ELR (cell line): ENCODE measurements at places on chromosomes 1 and 21.

GRCh38 chr1:162578071-162578700, 16.7 kb downstream of the UAP1 start:
- no peak for DNase-seq

GRCh38 chr1:37094302-37094701, 60.0 kb upstream of the GRIK3 start:
- DNase-seq, result no peak

DNA sequence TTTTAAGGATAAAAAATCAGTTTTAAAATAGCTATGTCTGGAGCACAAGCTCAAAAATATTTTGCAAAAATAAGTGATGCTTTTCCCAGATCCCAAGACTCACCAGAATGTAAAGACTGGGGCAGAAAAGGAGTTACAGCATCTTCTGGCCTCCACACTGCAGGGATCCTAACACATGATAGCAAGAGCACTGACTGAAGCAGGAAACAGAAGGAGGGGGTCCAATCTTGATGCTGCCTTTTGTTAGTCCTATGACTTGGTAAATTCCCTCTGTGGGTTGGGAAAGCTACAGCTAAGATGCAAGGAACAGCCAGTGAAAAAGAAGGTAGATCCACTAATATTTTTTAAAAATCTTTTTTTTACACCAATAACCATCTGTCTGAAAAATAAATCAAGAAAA, 54.2 kb upstream of the TNR start:
- no peak for DNase-seq

DNA sequence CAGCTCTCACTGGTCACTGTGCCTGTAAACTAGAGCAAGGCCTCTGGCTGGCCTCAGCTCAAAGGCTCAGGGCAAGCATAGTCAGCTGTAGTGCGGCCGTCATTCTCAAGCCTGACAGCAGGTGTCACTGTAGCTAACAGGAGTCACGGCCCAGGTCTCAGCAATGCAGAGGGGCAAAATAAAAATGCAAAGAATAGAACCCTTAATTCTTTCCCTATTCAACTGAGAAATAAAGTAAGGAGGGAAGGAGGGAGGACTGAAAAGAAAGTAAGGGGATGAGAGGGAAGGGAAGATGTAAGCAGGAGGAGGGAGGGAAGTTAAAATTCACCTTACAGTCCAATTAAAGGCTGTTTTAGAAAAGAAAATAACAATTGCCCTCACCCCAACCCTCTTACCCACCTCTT, 106.1 kb downstream of the KIAA0319L start:
- peak; percentile 83 for DNase-seq

DNA sequence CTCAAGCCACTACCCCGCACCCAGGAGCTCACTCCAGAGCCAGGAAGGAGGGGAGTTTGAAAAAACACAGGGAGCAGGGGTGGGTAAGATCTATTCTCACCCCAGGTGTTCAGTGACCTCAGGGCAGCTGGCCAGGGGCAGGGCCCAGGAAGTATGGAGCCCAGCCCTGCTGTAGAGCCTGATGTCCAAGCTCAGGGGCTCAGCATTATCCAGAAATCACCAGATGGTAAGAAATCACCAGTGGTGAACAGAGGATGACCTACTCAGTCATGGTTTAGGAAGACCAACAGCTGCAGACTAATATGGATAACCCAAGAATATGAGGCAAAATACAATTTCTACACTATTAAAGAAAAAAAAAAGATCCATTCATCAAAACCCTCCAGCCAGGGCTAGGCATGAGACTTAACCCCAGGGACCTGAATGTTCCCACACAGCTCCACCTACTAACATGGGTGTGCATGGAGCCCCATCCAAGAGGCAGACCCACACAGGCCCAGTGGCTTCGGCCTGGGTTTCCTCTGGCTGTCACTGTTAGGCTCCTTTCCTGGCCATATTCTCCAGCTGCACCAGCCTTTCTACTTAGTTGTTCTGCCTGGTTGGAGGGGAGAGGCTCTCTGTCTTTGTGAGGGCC, 67.6 kb downstream of the KCNN3 start:
- no peak for DNase-seq

DNA sequence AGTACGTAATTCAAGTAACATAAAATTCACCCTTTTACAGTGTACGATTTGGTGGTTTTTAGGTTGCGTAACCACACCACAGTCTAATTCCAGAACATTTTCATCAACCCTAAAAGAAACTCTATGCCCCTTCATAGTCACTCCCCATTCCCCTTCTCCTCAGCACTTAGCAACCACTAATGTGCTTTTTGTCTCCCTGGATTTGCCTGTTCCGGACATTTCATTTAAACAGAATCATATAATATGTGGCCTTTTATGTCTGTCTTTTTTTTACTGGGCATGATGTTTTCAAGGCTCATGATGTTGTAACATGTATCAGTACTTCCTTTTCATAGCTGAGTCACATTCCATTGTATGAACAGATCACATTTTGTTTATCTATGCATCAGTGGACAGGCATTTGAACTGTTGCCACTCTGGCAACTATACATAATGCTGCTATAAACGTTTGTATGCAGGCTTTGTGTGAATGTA, 20.8 kb downstream of the OBSCN start:
- DNase-seq, result peak; percentile 96
